ENCODE measurements at places on chromosomes 5 and 9.

GRCh38 chr9:128901822-128902221 is 19.0 kb upstream of the PHYHD1 start:
- H3K4me1 ChIP-seq = peaks cover 62% of the 10 kb centered on the region
- no peak overlapping the region for H3K4me3 ChIP-seq
- DNase-seq = no peak
- H3K36me3 ChIP-seq = peaks cover 9% of the 10 kb centered on the region
- no peaks in the 10 kb centered on the region for H3K27me3 ChIP-seq

GRCh38 chr5:173443971-173444370 is 115.8 kb upstream of the STC2 start:
- H3K4me3 ChIP-seq = no peak overlapping the region
- DNase-seq = no peak
- no peak overlapping the region for H3K27ac ChIP-seq

- H3K4me1 ChIP-seq = no peaks in the 10 kb centered on the region
- DNase-seq = no peak
- H3K27me3 ChIP-seq = peaks cover 19% of the 10 kb centered on the region
- H3K4me3 ChIP-seq = no peak overlapping the region
- H3K27ac ChIP-seq = no peak overlapping the region
These were observed 332 bp downstream of the SGCD start for GRCh38 chr5:156327296-156327695.

DNA sequence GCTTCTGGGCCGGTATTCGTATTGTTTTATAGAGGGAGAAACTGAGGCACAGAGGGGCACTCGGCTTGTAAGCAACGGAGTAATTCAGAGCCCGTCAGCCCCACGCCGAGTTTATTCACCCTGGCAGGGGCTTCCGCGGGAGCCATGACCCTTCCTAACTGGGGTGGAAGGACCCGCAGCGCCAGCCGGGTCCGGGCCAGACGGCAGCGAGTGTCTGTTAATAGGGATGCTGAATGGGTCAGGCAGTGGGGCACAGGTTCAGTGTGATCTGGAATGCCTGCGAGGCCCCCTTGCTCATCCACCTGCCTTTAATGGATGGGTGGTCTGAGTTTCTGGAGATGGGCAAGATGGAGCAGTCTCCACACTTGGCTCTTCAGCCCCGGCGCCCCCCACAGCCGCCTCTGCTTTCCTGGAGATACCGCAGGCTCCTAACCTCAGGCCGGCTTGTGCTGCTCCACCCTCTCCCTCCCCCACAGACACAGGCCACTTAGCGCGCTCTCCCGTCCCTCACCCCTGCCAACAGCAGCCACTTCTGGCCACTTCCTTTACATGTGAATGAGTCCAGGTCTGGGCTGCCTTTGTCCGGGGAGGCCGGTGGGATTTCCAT is 147.1 kb downstream of the ERCC6L2 start:
- peak overlapping the region; percentile 79 for H3K4me3 ChIP-seq
- H3K27ac ChIP-seq = peak overlapping the region; percentile 89
- peaks cover 21% of the 10 kb centered on the region for H3K27me3 ChIP-seq
- DNase-seq = peak; percentile 74

- H3K4me3 ChIP-seq = no peak overlapping the region
- H3K4me1 ChIP-seq = peaks cover 11% of the 10 kb centered on the region
- no peak overlapping the region for H3K27ac ChIP-seq
- H3K36me3 ChIP-seq = peaks cover 22% of the 10 kb centered on the region
- no peak for DNase-seq
- no peaks in the 10 kb centered on the region for H3K27me3 ChIP-seq
These were observed 30.7 kb downstream of the PPARGC1B start for GRCh38 chr5:149760854-149761187.

- H3K27me3 ChIP-seq = no peaks in the 10 kb centered on the region
- DNase-seq = no peak
- no peak overlapping the region for H3K4me3 ChIP-seq
- H3K36me3 ChIP-seq = peaks cover 16% of the 10 kb centered on the region
- no peak overlapping the region for H3K27ac ChIP-seq
These were observed 15.3 kb downstream of the FPGS start for GRCh38 chr9:127817881-127818434.

- no peak for DNase-seq
- H3K4me1 ChIP-seq = peaks cover 3% of the 10 kb centered on the region
These were observed 3.4 kb downstream of the TLR4 start for GRCh38 chr9:117707561-117707960.

- H3K27ac ChIP-seq = no peak overlapping the region
- peaks cover 47% of the 10 kb centered on the region for H3K4me1 ChIP-seq
- no peaks in the 10 kb centered on the region for H3K27me3 ChIP-seq
These were observed 24.6 kb downstream of the SSBP2 start for GRCh38 chr5:81726297-81726696.

- no peak for DNase-seq
- H3K4me3 ChIP-seq = no peak overlapping the region
- no peak overlapping the region for H3K27ac ChIP-seq
- H3K36me3 ChIP-seq = no peaks in the 10 kb centered on the region
- no peaks in the 10 kb centered on the region for H3K27me3 ChIP-seq
- H3K4me1 ChIP-seq = no peaks in the 10 kb centered on the region
These were observed 204.4 kb upstream of the TRIM32 start for GRCh38 chr9:116482740-116483139.

DNA sequence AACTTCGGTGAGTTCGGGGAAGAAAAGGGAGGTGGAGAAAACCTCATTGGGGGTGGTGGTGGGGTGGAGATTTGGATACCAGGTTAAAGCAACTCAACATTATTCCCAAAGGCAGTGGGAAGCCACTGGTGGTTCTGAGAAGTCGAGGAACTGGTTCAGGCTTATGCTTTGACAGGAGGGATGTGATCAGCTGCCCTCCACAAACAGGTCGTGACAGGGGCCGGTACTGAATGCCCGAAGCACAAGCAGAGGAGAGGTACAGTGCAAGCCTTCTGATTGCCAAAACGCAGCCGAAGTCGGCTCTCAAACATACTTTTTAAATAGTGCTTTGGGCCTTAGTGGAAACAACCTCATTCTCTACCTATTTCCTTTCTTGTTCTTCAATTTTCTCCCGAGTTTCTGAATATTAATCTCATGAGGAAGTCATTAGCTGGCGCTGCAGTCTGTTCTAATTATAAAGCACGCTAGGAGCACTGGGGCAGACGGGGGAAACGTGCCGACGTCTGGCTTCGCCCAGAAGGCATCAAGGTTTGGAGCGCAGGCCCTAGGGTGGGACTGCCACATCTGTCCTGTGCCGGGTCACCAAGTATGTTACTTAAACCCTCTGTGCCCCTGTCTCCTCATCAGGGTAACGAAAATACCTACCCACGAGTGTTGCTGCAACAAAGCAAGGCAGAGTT is 27.3 kb downstream of the SHB start:
- no peaks in the 10 kb centered on the region for H3K27me3 ChIP-seq
- peaks cover 3% of the 10 kb centered on the region for H3K4me1 ChIP-seq
- H3K4me3 ChIP-seq = no peak overlapping the region
- H3K27ac ChIP-seq = no peak overlapping the region
- no peak for DNase-seq
- H3K36me3 ChIP-seq = no peaks in the 10 kb centered on the region

DNA sequence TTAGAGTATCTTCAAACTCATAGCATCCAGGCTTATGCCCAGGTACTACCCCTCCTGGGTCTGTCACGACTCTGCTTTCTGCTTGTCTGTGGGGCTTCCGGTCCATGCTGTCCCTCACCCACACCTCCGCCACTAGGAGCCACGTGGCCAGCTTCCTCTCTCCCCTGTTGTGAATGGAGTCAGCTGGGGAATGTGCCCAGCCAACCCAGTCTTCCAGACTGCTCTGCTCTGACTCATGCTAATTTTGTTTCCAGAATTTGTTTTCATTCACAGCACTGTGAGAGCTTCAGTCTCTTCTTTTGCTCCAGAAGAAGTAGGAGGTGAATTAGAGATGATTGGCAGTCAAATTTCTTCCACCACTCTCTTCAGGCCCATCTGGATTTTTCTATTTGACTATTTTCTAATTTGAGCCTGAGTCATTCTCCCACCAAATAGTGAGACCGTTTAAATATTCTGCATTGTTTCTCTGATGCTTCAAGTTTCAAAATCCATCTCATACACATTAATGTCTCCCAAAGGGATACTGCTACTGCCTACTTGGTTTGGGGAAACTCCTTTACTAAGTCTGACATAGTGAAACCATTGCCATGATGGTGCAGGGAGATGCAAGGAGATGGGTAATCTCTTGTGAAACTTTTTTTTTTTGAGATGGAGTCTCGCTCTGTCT is 424.1 kb upstream of the KIF2A start:
- no peak overlapping the region for H3K27ac ChIP-seq
- no peak overlapping the region for H3K4me3 ChIP-seq
- DNase-seq = no peak
- no peaks in the 10 kb centered on the region for H3K27me3 ChIP-seq
- no peaks in the 10 kb centered on the region for H3K4me1 ChIP-seq

- H3K4me3 ChIP-seq = no peak overlapping the region
- H3K4me1 ChIP-seq = no peaks in the 10 kb centered on the region
- no peaks in the 10 kb centered on the region for H3K36me3 ChIP-seq
- H3K27ac ChIP-seq = no peak overlapping the region
These were observed 45.6 kb upstream of the RNF130 start for GRCh38 chr5:180117000-180117725.

DNA sequence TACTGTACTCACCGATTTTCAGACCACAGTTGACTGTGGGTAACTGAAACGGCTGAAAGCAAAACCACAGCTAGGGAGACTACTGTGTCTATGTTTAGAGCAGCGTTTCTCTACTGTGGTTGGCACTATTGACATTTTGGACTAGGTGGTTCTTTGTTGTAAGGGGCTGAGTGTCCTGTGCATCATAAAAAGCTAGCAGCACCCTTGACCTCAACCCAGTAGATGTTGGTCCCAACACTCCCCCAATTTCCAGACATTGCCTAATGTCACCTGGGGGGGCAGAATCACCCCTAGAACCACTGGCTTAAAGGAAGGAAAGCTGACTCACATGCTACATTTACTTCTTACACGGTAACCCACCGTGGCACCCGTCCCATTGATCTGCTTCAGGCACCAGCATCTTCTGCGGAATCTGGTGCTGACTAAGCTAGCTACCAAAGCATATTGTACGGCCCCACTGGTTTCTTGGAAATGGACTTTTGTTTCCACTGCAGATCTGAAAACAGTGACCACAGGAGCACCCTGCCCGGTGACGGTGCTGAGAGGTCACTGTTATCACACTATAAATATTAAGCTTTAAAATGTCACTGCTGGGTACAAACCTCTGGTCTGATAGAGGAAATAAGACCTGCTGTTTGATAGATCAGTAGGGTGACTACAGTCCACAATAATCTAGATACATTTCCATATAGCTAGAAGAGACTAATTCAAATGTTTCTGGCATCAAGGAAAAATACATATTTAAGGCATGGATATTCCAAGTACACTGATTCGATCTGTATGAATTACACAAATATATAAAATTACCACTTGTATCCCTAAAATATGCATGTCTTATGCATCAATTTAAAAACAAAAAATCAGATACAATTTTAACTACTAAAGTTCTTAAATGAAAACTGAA is 151.4 kb downstream of the HSD17B3 start:
- peak overlapping the region; percentile 54 for H3K4me3 ChIP-seq
- H3K27ac ChIP-seq = peak overlapping the region; percentile 77
- H3K4me1 ChIP-seq = peaks cover 34% of the 10 kb centered on the region
- DNase-seq = peak; percentile 68
- H3K36me3 ChIP-seq = no peaks in the 10 kb centered on the region

DNA sequence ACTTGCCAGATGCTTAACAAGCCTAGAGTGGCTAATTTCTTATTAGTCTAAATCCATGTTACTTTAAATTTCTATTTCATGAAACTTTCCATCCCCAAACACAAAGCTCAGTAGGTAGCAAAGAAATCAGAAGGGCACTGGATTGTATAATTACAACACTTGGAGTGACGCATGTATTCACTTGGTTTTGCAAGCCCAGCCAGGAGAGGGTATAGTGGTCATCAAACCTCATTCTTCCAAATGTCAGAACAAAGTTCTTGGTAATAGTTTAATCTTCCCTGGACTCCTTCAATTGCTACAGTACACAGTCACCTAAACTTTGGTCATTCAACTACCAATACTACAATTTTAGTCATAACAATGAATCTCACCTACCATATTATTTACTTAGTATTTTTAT is 112.1 kb downstream of the SEMA6A start:
- H3K27ac ChIP-seq = no peak overlapping the region
- H3K27me3 ChIP-seq = no peaks in the 10 kb centered on the region
- no peak overlapping the region for H3K4me3 ChIP-seq
- H3K4me1 ChIP-seq = no peaks in the 10 kb centered on the region
- peaks cover 7% of the 10 kb centered on the region for H3K36me3 ChIP-seq

DNA sequence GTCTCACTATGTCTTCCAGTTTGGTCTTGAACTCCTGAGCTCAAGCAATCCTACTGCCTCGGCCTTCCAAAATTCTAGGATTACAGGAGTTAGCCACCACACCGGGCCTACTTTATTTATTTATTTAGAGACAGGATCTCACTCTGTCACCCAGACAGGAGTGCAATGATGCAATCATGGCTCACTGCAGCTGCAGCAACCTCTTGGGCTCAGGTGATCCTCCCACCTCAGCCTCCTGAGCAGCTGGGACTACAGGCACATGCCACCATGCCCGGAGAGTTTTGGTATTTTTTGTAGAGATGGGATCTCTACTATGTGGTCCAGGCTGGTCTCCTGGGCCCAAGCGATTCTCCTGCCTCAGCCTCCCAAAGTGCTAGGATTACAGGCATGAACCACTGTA is 32.8 kb downstream of the PHAX start:
- no peak overlapping the region for H3K27ac ChIP-seq
- H3K27me3 ChIP-seq = no peaks in the 10 kb centered on the region
- H3K4me3 ChIP-seq = no peak overlapping the region
- H3K36me3 ChIP-seq = no peaks in the 10 kb centered on the region
- H3K4me1 ChIP-seq = no peaks in the 10 kb centered on the region

GRCh38 chr5:112689155-112689909 is 48.4 kb upstream of the APC start:
- H3K4me1 ChIP-seq = no peaks in the 10 kb centered on the region
- H3K27ac ChIP-seq = no peak overlapping the region
- peaks cover 25% of the 10 kb centered on the region for H3K27me3 ChIP-seq
- H3K4me3 ChIP-seq = no peak overlapping the region
- H3K36me3 ChIP-seq = no peaks in the 10 kb centered on the region
- no peak for DNase-seq

DNA sequence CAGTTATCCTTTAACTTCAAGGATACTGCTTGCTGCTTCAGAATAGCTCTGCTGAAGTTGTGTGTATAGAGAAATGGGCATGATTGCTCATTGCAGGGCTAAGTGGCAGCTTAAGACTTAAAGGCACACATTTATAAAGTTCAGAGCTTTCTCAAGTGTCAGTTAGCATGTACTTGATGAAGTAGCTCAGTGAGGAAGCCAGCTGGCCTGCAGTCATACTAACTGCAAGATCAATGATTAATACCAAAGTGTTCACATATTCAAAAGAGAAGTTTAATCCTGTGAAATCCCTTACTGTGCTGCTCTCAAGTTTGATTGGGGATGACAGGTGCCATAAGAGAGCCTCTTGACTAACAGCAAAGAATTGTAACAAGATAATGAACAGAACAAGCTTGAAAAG is 483.4 kb upstream of the NUDT12 start:
- H3K27me3 ChIP-seq = no peaks in the 10 kb centered on the region
- no peaks in the 10 kb centered on the region for H3K4me1 ChIP-seq
- DNase-seq = no peak
- no peak overlapping the region for H3K27ac ChIP-seq
- no peak overlapping the region for H3K4me3 ChIP-seq
- H3K36me3 ChIP-seq = no peaks in the 10 kb centered on the region

Measured in activated naive CD8-positive, alpha-beta T cell treated with anti-CD3 and anti-CD28 coated beads, Interleukin-2, amount 50 U/mL, for 24 hours (primary cell).